ENCODE measurements at places on chromosomes 1 and 21.

DNA sequence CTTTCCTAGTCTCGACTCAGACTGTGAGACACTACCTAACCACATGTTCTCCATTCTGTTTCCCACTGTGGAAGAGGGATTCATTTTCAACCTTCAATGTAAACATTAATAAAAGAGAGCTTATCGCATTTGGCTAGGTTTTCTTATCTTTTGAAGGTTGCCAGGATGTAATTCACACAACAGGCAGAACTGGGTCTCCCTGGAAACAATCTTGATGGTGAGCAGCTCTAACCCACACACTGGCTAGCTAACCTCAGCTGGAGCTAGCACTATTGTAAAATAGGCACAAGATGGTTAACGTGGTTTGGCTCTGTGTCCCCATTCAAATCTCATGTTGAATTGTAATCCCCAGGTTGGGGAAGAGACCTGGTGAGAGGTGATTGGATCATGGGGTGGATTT is 75.1 kb downstream of the ZSCAN20 start:
- no peak for DNase-seq

- DNase-seq = no peak
Measured at GRCh38 chr21:36661511-36662309, 37.2 kb upstream of the SIM2 start.

DNA sequence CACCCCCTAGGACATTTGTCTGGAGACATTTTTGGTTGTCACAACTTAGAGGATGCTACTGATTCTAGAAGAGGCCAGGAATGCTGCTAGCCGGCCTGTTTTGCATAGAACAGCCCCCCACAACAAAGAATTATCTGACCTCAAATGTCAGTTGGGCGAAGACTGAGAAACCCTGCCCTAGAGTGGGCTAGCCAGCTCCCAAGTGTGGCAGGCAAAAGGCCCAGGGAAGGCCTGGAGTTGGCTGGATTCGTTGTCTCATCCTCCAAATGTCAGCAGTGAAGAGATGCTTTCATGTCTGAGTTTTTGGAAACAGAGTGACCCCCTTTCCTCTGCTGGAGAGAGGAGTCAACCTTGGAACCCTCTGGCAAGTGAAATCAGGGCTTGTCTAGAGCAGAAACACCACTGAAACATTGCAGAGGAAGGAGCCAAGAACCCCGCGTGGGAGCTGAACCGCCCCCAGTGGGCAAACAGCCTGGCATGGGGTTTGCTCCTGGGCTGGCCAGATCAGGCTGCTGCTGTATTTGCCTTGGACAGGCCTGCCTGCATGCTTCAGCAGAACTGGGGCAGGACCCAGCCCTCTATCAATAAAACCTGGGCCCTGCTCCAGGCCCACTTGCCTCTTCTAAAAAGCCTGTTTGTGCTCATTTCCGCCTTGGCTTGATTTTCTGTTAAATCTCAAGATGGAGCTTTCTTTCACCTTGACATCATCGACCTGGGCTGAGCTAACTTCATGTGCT is 32.9 kb downstream of the RASSF5 start:
- peak; percentile 71 for DNase-seq

DNA sequence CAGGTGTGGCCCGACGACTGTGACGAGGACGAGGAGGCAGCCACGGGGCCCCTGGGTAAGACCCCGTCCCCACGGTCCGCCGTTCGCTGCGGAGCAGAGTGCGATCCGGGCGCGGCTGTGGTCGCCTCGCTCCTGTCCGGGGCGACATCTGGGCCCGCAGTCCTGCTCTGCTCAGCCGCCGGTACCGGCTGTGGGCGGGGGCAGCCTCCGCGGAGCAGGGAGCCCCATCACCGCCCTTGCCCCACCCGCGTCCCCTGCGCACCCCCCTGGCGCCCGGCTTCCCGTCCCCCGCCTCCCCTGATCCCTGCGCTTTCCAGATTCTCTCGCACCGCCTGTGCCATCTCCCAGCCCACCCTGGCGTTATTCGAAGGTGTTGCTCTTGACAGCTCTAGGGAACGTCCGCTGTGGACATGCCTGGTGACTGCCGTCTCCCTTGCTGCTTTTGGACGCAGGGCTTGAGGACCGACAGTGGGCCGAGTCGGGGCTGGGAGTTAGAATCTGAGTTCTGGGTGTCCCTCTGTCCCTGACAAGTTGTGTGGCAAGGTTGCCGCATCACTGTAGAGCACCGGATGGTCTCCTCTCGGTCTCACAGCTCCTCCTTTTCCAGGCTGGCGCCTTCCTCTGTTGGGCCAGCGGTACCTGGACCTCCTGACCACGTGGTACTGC is 596 bp downstream of the TOR3A start:
- DNase-seq = peak; percentile 47

GRCh38 chr1:225137976-225138375 is 208.5 kb downstream of the DNAH14 start:
- DNase-seq = no peak

DNA sequence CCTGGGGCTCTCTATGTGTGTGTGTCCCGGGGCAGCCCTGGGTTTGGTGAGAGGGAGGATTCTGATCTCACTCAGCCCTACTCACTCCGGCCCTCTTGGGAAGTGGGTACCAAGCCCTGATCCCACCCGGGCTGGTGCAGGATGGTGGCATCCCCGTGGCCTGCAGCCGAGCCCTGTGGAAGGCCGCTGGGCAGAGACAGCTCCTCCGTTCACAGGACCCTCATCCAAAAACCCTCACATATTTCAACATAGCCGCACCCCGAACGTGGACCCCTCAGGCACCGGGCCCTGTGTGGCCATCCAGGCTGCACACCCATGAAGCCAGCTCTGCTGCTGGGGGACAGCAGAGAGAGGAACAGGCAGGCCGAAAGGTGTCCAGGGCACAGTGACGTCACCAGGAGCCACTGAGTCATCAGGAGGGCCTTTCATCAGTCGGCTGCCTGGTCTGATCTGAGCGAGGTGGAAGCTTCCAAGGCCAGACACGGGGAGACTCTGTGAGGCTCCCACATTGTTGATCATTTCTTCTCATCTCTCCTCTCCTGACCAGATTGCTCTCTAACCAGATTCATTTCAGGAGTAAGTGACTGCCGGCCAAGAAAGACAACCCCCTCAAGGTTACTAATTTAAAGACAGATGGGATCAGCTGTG is 16.2 kb upstream of the GPR157 start:
- DNase-seq = no peak
